ENCODE measurements at places on chromosomes 12 and 14. TPM values are rescaled to one million over a fixed set of nuclear protein-coding genes. Genes with fewer than 3 reads are reported as not detected.

DNA sequence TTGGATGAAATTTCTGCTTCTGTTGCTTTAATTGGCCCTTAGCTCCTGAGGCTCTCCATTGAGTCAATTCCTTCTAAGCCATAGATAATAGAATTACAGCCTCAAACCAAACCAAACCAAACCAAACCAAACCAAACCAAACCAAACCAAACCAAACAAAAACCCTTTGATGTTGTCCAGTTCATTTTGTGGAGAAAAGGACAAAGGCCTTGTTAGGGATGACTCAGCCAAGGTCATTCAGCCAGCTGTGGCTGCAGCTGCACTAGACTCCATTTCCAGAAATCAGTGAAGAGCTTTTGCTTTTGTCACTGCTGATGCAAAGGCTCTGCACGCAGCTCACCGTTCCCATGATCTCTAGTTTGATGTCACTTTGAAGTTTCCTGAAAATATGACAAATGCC, 82.2 kb upstream of the RMST start:
- no peak for DNase-seq

DNA sequence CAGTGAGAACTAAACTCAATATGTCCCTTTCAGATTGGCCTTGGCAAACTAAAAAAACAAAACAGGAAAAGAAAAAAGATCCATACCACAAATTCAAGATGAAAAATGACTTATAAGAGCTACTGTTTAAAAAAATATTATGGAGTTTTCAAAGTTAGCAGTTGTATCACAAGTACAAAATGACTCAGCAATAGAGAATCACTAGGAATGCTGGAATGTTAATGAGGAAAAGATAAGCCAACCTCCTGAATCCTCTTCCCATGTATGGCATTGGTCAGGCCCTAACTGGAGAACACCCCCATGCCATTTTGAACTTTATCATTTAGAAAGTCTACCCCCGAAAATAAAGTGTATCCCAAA, 62.2 kb downstream of the PPP1R36 start:
- DNase-seq, result no peak

DNA sequence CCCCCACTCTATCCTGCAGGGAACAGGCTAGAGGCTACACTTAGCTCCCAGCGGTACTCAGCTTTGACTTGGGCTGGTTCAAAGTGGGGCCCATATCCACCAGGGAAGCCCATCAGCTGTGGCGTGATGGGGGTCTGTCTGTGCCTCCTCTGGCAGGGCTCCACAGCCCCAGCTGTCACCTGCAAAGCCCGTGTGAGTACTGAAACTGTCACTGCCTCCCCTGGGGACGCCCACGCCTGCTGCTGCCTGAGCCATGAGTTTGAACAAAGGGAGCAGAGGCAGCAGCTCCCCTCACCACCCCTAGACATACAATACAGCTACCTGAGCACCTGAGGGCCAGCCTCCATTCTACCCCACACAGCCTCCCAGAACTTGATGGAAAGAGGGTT, 5.0 kb downstream of the REM2 start:
- no peak for DNase-seq

GRCh38 chr14:63475761-63476160, 67.4 kb downstream of the PPP2R5E start:
- DNase-seq, result no peak

Gene ASB2
- total RNA-seq, result 0.54 TPM
